Stimulated activated CD8-positive, alpha-beta memory T cell treated with anti-CD3 and anti-CD28 coated beads, Interleukin-12 subunit alpha, Interleukin-12 subunit beta, amount 100 ng/mL, for 1 hour (primary cell): ENCODE measurements at places on chromosomes 1 and 21.
A peak's percentile ranks its signal among the peaks of the same experiment; 100 is the strongest.

DNA sequence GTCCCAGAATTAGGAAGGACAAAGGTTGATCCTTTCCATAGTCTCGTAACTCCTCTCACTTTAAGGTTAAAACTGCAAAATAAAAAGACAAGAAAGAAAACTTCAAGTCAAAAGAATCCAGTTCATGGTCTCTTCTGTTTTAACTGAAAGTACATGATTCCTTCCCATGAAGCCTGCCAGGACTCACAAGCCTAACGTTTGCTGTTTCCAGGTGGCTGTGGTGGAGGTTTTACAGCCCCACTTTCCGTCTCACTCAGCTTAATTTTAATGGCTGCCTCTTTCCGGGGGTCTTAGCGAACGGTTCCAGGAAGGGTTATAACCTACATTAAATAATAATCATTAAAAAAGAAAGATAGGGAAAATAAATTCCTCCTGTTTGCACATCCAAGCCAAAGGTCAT lies 136.8 kb upstream of the SPAG17 start:
- no peak for DNase-seq

DNA sequence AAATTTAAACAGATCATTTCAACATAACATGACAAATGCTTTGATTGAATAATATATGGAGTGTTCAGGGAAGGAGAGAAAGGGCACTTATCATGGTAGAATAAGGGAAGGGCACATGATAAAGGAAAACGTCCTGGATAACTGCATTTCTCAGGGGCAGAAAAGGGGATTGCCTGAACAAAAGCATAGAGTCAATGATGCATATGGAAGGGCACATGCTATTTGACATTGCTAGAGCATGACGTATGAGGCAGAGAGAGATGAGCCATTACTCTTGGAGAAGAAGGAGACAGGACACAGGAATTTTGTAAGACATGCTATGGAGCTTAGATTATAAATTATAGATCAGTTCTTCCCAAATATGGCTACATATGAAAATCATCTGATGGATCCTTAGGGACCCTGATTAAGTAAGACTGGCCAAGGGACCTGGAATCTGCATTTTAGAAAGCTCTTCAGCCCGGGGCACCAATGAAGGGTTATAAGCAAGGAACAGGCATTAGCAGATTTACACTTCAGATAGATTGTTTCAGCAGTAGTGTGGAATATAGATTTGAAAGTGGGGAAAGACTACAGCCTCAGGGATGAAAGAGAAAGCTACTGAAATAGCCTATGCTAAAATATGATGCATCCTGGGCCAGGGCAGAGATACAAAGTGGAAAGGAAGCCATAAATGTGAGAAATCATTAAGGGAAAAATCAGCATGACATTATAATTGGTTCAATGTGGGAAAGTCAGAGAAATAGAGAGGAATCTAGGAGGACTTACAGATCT lies 21.3 kb downstream of the FMO2 start:
- no peak for DNase-seq

- peak; percentile 25 for DNase-seq
Observed at GRCh38 chr21:17818186-17819113, 706 bp downstream of the C21orf91 start.

- DNase-seq = no peak
Observed at GRCh38 chr1:61097317-61097716, 15.0 kb downstream of the NFIA start.

GRCh38 chr1:55384637-55385036 lies 169.5 kb upstream of the USP24 start:
- DNase-seq = no peak

DNA sequence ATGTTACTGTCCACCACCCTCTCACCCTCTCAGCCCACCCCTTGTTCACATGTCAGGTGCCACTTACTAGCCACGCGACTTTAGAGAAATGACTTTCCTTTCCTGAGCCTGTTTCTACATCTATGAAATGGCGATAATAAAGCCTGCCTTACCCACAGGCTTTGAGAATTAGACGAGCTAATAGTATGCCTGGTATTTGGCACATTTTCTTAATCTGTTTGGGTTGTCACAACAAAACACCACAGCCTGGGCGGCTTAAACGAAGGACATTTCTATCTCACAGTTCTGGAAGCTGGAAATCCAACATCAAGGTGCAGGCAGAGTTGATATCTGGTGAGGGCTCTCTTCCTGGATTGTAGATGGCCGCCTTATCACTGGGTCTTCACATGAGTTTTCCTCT lies 273.9 kb upstream of the FMN2 start:
- DNase-seq = no peak

GRCh38 chr21:36350282-36350910 lies 30.4 kb downstream of the MORC3 start:
- no peak for DNase-seq

- DNase-seq = no peak
Observed at GRCh38 chr1:87612956-87613355, 284.3 kb downstream of the LMO4 start.

DNA sequence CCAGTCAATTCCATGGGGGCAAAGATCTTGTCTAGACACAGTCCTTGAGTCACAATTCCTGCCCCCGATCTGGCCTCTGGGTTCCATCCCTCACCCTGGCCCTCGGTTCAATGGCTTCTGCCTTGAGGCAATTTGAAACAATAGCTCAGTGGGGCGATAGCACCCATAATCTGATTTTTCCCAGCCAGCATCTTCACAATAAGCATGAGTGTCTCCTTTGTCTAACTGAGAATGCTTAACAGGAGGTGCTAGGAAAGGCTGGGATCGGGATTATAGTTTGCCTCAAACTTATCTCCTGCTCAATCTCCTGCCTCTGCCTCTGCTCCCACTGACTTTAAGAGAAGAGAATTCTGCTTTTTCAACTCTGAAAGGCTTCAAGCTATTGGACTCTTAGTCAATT lies 293.9 kb upstream of the PROX1 start:
- no peak for DNase-seq

- no peak for DNase-seq
Observed at GRCh38 chr1:210828996-210829596, 304.9 kb downstream of the KCNH1 start.

GRCh38 chr1:151502859-151503780 lies 8.1 kb upstream of the CGN start:
- DNase-seq = no peak
